ENCODE measurements at places on chromosomes 6 and 20.

DNA sequence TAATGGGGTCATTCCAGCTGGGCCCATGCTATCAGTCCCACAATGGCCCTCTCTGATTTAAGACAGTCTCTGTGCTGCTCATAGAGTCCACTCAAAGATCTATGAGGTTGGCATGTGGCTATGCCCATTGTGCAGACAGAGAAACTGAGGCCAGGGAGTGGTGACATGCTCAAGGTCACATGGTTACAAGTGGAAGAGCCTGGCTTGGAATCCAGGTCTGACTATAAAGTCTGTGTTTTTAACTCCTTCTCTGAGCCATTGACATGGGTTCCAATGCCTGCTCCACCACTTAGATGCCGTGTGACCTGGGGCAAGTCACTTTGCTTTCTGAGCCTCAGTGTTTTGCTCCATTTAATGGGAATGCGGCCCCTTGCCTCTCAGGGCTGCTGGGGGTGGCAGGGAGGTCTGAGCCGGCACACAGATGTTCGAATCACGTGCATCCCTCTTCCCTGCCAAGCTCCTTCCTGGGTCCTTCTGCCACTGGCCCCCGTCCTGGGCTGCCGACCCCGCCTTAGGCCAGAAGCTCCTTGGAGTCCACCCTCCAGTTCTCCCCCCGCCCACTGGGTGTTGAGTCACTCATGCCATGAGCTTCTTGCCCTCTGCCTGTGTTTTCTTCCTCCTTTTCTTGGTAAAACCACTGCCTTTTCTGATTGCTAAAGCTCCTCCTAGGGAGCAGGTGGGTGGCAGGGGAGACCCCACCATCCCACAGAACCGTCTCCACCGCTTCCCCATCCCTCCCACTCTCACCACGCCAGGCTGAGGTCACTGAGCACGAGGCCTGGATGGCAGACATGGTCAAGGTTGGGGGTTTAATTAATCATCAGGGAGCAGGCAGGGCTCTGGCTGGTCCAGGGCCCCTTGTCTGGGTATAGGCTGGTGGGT is 35.7 kb downstream of the CEBPB start:
- no peak for DNase-seq

DNA sequence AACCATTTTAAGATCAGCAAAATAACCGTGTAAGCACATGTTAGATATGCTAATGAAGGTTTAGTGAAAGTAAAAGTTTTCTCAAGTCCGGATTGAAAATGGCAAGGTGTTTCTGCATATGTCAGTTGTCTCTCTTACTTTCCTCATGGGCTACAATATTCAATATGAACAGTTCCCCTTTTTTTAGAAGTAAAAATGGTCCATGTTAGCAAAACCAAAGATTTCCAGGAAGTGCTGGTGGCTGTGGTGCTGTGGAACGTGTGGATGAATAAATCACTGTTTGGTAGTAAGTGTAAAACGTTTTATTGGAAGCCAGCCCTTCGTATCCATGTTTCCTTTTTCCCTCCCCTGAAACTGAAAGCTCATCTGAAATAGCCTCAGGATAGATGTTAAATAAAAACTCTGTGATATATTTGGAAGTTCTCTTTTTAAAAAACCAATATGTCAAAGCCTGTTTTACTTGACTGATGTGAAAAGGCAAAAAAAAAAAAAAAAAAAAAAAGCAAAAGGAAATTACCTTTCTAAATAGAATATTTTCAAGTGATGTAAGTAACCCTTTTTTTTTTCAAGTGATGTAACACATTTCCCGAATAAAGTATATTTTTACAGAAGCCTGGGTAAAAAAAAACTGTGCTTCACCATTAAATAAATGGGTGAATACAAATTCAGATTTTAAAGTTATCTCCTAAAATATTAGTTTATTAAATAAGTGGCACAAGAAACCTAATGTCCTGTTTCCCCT is 41.9 kb downstream of the PLEKHG1 start:
- DNase-seq, result no peak

DNA sequence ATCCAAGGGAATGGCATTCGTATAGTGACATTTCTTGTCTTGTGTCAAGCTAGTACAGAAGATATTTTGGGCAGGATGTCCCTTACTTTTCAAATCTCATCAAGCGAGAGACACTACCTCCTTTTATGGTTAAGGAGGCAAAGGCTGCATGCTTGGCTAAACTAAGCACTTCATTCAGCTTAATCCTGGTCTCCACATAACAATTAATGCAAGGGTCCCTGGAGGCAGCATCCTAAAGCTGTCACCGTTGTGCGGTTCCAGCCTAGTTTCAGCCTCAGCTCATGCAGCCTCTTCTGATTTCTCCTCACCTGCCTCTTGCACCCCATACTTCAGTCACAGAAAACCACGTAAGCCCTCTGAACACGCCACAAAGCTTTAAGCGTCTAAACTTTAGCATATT is 67.1 kb upstream of the SLC22A23 start:
- DNase-seq, result no peak

DNA sequence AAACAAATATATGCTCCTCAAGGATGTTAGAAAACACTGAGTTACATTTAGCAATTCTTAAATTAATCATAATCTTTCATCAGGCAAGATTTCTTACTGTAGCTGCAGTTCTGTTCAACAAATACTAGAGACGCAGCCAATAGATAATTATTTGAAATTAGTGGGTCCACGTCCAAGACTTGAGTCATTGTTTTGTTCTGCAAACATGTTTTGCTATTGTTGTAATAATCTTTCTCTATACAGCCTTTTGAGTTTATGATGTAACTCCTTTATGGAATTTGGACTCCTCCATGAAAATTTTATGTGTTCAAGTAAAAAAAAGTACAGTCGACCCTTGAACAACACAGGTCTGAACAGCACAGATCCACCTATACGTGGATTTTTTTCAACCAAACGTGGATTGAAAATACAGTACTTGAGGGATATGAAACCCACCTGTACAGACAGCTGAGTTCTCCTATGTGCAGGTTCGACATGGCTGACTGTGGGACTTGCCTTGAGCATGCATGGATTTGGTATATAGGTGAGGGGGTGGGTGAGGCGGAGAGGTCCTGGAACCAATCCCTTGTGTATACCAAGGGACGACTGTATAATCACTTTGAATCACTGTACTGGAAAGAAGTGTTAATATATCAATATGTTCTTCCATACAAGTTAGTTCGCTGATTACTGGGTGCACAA is 41.3 kb upstream of the SLC22A16 start:
- no peak for DNase-seq

DNA sequence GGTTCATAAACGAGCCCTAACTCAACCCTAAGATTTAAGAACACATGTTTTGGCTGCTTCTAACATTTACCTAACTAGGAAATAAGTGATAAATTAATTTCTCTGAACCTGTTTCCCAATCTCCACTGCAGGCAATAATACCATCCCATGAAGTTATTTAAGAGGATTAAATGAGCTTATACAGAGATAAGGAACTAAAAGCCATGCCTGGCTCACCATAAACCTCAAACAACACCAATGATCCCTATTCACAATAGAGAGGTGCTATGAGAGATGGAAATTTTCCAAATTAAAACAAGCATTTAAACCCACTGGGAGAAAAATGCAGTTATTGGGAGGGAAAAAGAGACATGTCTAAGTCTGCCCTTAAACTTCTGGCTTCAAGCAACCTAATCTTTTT is 33.9 kb upstream of the KLHL31 start:
- DNase-seq, result no peak

DNA sequence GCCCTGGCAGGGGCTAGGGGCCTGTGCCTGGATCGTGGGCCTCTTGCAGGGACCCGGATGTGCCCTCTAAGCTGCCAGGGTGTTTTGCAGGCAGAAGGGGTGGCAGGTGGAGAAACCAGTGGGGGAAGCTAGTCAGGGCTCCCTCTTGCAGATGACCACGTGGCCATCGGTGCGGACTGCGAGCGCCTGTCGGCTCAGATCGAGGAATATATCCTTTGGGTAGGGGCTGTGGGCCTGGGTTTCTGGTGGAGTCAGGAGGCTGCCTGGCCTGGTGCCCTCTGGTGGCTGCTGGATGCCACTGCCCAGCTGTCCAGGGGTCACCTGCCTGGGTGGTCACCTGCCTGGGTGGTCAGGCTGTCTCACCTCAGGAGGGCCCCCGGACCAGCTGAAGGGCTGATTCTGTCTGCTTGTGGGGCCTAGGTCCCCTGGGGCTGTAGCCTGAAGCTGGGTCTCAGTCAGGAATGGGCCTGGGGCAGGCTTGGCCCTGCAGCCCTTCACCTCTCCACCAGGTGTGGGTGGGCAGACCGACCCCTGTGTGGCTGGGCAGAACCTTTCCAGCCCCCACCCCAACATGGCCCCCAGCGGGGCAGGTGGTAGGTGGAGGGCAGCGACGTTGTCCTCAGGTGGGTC is 6.7 kb downstream of the TCEA2 start:
- no peak for DNase-seq

- no peak for DNase-seq
These were observed 30.0 kb downstream of the BEND6 start for GRCh38 chr6:56984884-56985283.

DNA sequence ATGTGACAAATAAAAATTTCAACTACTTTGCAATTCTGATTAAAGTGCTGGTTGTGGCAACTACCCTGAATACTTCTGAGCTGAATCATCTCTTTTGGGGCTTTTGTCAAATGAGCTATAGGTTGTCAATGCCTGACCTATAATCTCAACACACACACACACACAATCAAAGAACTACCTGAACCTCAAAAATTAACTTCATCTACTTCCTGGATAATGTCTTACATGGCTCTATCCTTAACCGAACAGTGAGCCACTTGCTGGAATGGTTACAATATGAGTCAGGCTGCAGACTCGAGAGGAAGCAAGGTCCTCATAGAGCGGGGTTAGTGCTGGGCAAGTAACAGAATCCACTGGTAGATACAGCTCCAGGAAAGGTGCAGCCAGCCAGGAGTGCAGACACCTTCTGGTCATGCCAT is 70.6 kb upstream of the DST start:
- DNase-seq, result no peak

- DNase-seq, result no peak
These were observed 2.1 kb downstream of the MAP3K7 start for GRCh38 chr6:90584636-90585255.

DNA sequence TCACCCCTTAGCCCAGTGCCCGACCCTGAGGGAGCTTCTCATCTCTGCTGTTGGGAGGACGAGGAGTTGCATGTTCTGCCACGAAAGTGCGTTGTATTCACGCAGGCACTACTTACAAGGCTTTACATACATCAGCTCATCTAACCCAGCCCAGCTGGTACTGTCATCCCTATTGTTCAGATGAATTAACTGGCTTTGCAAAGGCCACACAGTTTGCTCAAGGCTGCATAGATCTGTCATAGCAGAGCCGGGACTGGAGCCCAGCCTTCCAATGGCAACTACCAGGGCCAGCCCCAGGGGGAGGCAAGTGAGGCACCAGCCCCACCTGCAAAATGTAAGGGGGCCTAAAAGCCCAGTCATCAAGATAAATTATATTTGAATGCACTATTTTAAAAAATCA is 257.6 kb downstream of the NFATC2 start:
- no peak for DNase-seq

DNA sequence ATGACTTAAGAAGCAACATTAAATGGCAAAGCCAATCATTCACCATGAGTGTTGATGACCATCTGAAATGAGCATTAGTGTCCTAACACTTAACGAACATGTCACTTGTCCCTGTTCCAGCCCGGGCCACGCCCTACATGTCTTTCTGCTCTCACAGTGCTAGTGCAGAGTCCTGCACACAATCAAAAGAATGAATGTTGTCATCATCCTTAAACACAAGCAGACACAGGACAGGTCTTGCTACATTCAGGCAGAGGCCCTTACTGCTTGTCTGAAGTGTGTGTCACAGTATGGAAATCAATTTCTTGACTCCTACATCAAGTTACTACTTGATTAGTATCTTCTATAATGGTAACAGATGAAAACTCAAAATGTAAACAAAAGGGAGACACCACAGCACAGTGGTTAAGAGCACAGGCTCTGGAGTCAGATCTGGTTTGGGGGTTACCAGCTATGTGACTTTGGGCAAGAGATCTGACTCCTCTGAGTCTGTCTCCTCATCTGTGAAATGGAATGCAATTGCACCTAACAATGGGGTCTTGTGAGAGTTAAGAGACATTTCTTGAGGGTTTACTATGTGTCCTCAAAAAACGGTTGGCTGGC is 17.4 kb downstream of the UBE2V1 start:
- no peak for DNase-seq

DNA sequence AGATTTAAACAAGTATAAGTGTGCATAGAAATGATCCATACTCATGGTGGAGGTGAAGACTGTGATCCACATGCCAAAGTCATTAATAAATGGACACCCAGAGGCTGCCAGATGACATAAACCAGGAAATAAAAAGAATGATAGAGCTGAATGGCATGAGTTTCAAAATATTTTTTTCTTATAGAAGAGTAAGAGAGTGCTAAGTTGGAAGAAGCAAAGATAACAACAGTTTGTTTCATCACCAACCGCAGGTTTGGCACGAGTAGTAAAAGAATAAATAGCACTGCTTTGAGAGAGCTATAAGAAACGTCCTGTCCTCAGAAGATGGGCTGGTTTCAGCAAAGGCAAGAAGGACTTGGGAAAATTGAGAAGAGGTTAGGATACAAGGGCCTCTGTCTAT is 246.9 kb downstream of the UBE3D start:
- DNase-seq, result no peak

- no peak for DNase-seq
These were observed 33.6 kb downstream of the FAM209B start for GRCh38 chr20:56566621-56567020.

GRCh38 chr6:90233994-90234393 is 62.6 kb downstream of the BACH2 start:
- DNase-seq, result peak; percentile 62

DNA sequence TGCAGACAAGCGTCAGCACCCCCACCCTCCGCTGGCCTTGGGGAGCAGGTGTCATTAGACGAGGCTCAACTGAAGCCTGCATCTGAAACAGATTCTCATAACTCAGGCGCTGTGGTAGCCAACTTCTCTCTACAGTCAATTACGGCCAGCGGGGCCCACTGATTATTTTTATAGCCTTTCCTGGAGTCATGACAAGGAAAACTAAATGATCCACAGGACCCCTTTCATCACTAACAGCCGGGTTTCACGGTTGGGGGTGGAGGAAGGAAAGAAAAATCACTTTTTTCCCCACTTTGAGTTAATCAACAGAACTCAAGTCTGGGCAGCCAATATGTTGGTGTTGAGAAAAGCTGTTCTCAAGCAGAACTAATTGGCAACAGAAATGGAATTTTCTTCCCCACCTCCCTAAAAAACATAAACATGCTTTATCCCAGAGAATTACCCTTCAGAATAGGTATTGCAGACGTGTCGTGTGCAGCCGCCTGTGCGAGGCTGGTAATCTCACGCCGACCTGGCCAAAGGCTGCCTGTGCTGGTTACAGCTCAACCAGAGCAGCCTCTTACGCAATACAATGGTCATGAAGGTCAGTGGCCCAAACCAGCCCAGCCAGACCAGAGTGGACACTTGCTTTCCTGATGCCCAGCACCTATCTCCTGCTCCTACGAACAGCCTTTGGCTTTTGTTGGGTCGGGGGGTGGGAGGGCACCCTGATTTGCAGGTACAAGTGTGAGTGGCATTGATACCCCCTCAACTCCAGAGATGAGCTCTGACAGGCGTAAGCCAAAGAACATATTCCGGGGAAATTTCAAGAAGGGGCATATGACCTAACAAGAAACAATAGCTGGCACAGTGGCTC is 11.0 kb downstream of the RIPOR3 start:
- no peak for DNase-seq

GRCh38 chr20:31593221-31594001 is 11.7 kb upstream of the ID1 start:
- DNase-seq, result no peak

GRCh38 chr6:33391922-33392594 is 435 bp downstream of the KIFC1 start:
- no peak for DNase-seq
